Umbilical cord (tissue), 2 donors: ENCODE measurements at places on chromosomes 2 and 18. TPM values are rescaled to one million over a fixed set of nuclear protein-coding genes. Genes with fewer than 3 reads are reported as not detected.

Gene FOXI3
- total RNA-seq: 1.7 TPM

Gene PDE1A
- total RNA-seq: 6.5 TPM

Gene SCYGR4
- 1.4 TPM for total RNA-seq

Gene CHRND
- 1.7 TPM for total RNA-seq

Gene AMER3
- total RNA-seq: 1.2 TPM

Gene OLA1
- 17.3 TPM for total RNA-seq

Gene PROKR1
- total RNA-seq: 0.72 TPM
